Sciatic nerve (tissue), 2 donors: ENCODE measurements at places on chromosomes 2 and 18. TPM values are rescaled to one million over a fixed set of nuclear protein-coding genes. Genes with fewer than 3 reads are reported as not detected.
A peak's percentile ranks its signal among the peaks of the same experiment; 100 is the strongest.

Gene GALNT5
- total RNA-seq = 0.80 TPM

Gene ALPI
- total RNA-seq = not detected

Gene KDSR
- 118 TPM for total RNA-seq

Gene BCL11A
- total RNA-seq = 1.6 TPM

Gene AOX1
- total RNA-seq = 35.1 TPM

Gene CRYGD
- not detected for total RNA-seq

Gene KANSL1L
- 55.9 TPM for total RNA-seq

Gene VIT
- total RNA-seq = 67.9 TPM

Gene PNO1
- 10.6 TPM for total RNA-seq

Gene CYP26B1
- total RNA-seq = 12.7 TPM

Gene ASB18
- total RNA-seq = not detected

Gene PIEZO2
- 26.8 TPM for total RNA-seq

Gene AQP12A
- total RNA-seq = not detected

GRCh38 chr18:73007195-73007914, 139.6 kb upstream of the NETO1 start:
- no peak for DNase-seq

DNA sequence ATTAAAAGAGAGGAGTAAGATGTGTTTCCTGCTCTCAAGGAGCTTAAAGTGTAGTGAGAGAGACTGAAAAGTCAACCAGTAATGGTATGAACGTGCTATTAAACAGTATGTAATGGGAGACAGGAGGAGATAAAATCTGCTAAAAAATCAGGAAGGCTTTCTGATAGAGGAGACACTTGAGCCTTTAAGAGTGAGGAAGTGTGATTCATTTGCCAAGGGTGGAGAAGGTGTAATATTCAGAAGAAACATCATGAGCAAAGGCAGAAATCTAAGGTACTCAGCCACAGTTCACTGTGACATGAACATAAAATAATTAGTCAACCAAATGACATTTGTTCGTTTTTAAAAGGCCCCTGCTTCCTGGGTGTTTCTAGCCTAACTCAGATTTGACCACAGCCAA, 137.8 kb upstream of the SKOR2 start:
- no peak for DNase-seq

DNA sequence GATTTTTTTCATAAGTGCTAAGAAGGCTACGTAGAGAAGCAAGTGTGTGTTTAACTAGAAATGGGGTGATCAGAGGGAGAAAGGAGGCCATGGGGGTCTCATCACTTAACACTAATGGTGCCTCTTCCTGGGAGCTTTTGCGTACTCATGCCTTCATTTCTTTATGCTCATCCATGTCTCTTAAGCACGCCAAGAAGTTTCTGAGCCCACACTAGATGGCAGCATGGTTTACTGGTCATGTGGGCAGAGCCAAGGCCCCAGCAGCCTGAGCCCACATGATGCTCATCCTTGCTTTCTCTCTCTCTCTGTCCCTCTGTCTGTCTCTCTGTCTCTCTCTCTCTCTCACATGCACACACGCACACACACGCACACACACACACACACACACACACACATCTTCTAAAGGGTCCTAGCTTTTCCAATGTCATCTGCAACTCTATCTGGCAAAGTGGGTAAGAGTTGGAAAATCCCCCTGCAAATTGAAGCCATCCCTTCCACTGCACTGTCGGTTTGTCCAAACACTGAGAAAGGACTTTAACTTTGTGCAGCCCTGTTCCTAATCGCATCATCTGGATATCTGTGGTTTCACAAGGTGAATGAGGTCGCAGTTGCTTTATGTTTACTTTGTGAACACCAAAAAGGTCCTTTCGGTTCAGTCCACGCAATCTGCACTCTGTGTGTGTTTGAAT, 137.1 kb upstream of the CCDC68 start:
- no peak for DNase-seq

DNA sequence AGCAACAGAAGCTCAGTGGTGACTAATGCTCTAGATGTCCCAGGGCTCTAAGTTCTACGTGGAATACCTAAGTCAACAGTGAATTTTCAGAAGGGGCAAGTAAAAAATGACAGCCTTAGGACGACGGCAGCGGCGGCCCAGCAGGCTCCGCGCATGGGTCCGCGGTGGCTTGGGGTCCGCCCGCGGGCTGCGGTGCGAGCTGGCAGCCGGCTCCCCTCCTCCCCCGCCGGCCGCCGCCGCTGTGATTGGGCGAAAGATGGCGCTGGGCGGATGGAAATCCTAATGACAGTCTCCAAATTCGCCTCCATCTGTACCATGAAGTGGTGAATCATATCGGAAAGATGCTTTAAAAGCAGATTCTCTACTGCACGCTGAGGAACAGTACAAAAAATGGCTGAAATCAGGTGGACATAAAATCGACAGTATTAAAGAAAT, 74.7 kb downstream of the HNRNPLL start:
- DNase-seq = no peak

DNA sequence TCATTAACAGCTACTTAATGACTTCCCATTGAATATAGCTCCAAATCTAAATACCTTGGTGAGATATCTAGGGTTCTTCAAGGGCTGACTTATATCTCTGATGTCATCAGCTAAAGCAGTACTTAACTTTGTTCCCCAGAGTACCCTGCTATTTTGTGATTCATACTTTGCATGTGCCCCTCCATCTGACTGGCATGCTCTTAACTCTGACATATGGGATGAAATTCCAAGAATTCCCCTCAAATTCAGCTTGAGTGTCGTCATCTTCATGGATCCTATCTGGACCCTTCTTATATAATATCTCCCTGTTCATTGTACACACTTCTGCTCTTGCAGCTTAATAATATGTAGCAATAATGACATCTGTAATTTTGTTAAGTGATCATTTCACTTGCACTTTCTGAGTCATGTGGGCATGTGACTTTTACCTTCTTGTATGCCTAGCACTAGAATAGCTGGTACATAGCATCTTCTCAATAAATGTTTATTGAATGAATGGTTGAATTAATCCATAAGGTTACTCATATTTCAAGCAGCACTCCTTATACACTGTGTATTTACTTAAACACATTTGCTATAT, 172.9 kb downstream of the WDR7 start:
- DNase-seq = no peak

DNA sequence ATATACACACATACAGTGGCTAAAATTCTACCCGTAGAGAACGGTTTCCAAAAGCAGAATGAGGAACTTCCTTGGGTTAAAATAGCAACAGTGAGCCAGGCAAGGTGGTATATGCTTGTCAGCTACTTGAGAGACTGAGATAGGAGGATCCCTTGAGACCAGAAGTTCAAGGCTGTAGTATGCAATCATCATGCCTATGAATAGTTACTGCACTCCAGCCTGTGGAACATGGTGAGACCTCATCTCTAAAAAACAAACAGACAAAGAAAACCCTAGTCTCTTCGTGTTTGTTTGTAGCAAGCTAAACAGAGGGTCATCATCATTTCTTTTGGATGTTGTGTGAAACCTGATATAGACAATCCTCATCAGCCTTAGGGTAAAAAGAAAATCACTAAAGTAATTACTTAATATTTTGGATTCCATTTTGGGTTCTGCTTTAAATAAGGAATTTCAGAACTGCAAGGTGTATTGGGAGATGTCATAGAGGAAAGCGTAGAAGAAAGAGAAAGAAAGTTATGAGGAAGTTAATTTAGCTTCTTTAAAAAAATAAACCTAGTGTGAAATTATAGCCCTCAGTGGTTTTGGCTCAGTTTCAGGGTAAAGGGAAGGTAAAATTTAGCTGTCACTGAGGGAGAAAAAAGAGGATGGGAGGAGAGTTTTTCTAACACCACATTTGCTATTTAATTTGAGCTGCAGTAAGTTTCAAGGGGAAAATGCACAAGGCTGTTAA, 46.5 kb downstream of the PLEK start:
- no peak for DNase-seq

- DNase-seq = no peak
Observed at GRCh38 chr2:43345391-43345813, 119.0 kb upstream of the ZFP36L2 start.

- DNase-seq = no peak
Observed at GRCh38 chr2:137192366-137193310, 427.3 kb downstream of the THSD7B start.

DNA sequence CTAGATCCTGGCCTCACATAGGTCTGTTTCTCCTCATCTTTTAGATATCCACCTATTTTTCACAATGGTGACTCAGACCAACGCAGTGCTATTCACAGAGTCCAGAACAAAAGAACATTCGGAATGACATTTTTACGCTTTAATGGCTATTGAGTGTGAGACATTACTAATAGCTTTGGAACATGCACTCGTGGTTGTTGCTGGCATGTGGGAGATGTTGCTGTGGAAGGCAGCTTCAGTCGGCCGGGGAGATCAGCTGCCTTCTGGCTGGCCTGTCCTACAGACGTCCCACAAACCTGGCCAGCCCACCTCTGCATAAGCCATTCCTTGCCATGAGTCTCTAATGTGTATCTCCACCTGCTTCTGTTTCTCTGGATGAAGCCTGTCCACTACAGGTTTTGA, 3.4 kb downstream of the MBP start:
- no peak for DNase-seq

GRCh38 chr2:97718051-97718882, 4.9 kb downstream of the ZAP70 start:
- no peak for DNase-seq

DNA sequence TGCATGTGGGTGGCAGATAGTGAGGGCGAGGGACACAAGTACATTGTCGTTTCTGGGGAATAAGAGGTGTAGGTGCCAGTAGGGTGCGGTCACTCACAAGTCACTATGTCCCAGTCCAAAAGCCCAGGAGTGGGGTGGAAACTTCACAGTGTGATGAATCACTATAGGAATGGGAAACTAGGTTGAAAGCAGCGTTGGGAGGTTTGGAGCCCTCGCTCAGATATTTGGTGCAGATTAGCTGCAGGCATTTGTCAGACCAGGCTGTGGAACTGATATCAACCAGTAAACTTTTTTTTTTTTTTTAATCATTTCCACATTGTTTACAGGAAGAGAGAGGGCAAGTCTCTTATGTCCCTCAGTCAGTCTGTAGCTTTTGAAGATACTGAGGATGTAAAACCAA, 121.8 kb downstream of the CERS6 start:
- no peak for DNase-seq

- DNase-seq = no peak
Observed at GRCh38 chr2:171550613-171551012, 28.3 kb downstream of the CYBRD1 start.

DNA sequence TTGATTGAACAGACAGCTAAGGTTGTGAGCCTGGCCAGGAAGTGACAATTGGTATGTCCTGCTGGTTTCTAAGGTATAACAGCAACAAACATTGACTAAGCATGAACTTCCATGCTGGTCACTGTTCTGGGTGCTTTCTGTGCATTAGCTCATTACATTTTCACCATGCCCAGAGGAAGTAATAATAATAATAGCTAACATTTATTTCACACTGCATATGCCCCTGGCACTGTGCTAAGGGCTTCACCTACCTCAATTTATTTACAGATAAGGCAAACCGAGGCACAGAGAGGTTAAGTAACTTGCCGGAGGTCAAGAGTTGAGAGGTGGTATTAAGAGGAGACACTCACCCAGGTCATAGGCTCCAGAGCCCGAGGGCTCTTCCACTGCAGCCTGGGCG, 113.6 kb downstream of the PDCL3 start:
- DNase-seq = no peak

DNA sequence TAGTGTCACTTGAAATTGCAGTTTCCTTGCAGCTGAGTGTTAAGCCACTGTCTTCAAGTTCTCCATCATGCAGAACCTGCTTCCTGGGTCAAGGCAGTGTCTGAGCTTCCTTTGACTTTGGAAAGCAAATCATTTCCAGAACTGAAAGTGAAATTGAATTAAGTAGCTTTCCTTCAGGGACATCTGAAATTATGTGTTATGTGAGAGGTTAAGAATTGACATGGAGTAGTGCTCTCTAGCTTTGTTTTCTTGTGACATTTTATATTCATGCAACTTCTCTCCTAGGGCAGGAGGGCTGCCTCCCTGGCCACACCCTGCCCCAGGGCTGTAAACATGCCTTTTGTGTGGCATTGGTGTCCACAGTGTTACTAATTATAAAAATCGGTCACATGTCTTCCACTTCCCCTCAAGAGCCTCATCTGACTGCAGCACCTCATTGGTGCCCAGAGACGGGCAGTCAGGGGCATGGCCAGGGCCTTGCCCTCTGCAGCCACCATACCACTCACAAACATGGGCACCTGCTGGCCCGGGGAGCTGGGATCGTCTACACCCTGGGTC, 14.4 kb downstream of the RAB12 start:
- no peak for DNase-seq

GRCh38 chr2:164054651-164055050, 318.8 kb upstream of the FIGN start:
- no peak for DNase-seq

- no peak for DNase-seq
Observed at GRCh38 chr18:11020877-11021414, 128.4 kb downstream of the PIEZO2 start.

- DNase-seq = no peak
Observed at GRCh38 chr2:3051266-3051665, 326.4 kb downstream of the EIPR1 start.

- DNase-seq = no peak
Observed at GRCh38 chr2:205936446-205936845, 149.5 kb downstream of the INO80D start.

GRCh38 chr2:98308068-98308467, 38.2 kb upstream of the CNGA3 start:
- no peak for DNase-seq

GRCh38 chr2:238159661-238160205, 963 bp downstream of the ERFE start:
- no peak for DNase-seq

- DNase-seq = no peak
Observed at GRCh38 chr18:49708662-49709346, 104.5 kb downstream of the ACAA2 start.

- no peak for DNase-seq
Observed at GRCh38 chr2:120384486-120385354, 38.8 kb downstream of the INHBB start.

DNA sequence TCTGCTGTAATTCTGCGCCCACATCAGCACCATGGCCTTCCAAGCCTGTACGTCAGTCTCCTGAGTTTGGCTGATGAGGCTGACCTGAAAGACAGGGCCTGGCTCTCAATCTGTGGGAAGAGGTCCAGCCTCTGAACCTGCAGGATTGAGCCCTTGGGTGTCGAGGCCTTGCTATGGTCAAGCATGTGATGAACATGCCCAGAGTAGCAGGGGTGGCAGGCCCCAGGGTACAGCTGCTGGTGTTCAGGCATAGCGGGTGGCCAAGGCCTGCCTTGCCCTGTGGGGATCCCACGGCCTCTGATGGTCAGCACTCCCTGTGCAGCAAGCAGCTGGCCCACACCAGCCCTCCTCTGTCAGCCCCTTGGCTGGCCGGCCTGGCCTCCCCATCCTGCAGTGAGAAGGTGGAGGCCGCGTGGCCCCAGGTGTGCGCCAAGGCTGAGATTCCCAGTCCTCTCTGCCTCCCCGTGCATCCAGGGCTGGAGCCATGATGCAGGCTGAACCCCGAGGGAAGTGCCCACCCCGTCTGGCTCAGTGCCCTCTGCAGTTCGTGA, 298.4 kb downstream of the NDUFA10 start:
- DNase-seq = peak; percentile 45

- no peak for DNase-seq
Observed at GRCh38 chr2:28676152-28676835, 75.3 kb upstream of the PPP1CB start.
